Left ventricle myocardium superior (tissue), 1 donor: ENCODE measurements at places on chromosomes 3 and 15. TPM values are rescaled to one million over a fixed set of nuclear protein-coding genes. Genes with fewer than 3 reads are reported as not detected.

DNA sequence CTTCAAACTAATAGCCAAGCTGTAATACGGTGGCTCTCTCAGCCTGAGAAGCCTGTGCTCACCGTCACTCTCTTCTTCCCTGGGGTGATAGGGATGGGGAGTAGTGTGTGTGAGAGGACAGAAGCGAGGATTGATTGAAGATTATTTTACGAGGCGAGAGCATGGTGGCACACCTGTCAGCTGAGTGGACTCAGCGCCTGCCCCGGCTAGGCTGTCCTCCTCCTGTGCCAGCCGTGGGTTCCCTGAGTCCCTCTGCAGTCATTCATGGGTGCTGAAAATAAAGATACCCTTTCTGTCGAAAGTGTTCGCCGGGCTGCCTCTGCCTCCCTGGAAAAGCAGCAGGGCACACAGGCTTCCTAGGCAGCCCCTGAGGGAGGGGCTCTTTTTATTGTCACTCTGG lies 124.1 kb downstream of the PGPEP1L start:
- DNase-seq: no peak

GRCh38 chr15:85976986-85977385 lies 102.7 kb upstream of the AGBL1 start:
- DNase-seq: no peak

The IL17RC gene
- 36.0 TPM for total RNA-seq

The ACKR4 gene
- 1.4 TPM for total RNA-seq

The OSBPL10 gene
- 5.3 TPM for total RNA-seq

The LRRC34 gene
- 1.6 TPM for total RNA-seq
